ENCODE measurements at places on chromosomes 13 and 19.

DNA sequence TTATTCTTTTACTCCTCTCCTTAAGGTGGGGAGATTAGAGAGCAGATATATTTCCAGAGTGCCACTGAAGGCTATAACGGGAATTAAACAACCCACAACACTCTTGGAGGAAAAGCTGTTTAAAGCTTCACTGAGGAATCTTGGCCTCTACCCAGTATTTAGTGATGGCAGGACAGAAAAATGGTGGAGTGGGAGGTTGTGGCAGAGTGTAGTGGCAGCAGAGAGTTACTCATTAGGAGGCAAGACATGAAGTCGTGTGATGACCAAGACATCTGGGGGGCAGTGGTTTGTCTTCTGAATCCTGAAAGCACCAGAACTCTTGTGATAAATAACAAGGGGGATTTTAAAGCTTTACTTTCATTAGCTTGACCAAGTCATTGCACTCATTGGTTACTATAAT is 563.5 kb upstream of the SLITRK5 start:
- no peak for DNase-seq

DNA sequence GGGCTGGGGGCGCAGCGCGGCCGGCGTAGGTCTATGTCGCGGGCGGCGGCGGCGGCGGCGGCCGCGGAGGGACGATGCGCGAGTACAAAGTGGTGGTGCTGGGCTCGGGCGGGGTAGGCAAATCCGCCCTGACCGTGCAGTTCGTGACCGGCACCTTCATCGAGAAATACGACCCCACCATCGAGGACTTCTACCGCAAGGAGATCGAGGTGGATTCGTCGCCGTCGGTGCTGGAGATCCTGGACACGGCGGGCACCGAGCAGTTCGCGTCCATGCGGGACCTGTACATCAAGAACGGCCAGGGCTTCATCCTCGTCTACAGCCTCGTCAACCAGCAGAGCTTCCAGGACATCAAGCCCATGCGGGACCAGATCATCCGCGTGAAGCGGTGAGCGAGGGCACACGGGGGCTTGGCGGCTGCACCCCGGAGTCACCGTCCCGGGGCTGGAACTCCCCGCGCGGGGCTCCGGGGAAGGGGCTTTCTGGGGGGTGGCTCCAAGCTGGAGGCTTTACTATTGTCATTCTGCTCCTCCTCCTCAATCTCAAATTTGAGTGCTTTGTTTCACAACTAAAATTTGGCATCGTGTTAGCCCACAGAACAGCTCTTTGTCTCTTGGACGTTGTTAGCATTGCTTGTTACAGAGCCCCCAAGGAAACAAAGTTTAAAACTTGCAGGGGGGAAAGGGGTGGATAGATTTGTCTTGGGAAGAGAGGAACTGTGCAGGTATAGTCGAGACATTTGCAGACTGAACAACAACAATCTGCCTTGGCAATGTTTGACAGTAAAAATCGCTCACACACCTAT is 630 bp downstream of the RAP2A start:
- DNase-seq: peak; percentile 55

DNA sequence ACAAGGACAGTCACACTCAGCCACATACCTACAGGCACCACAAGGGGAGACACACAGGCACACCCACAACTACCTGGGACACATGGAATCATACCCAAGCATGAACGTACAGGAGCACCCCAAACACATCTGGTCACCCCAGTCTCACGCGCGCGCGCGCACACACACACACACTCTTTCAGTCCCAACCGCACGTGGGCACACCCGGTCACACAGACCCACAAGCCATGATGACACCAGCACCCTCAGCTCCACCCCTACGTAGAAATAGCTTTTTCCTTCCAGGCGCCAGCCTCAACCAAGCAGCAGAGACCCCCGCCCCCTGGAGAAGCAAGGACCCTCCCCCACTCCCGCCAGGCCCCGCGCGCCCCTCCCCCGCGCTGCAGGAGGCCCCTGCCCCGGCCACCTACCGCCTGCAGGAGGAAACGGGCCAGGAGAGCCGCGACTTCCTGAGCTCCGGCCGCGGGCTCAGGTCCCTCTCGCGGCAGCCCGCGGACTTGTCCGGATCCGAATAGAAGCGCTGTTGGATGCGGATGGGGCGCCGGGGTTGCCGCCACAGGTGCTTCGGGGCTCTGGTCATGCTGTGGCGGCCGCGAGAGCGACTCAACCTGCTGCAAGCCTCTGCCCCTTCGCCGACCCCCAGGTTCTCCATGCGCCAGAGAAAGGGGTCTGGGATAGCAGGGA is 6.4 kb upstream of the PDE4C start:
- DNase-seq: no peak

DNA sequence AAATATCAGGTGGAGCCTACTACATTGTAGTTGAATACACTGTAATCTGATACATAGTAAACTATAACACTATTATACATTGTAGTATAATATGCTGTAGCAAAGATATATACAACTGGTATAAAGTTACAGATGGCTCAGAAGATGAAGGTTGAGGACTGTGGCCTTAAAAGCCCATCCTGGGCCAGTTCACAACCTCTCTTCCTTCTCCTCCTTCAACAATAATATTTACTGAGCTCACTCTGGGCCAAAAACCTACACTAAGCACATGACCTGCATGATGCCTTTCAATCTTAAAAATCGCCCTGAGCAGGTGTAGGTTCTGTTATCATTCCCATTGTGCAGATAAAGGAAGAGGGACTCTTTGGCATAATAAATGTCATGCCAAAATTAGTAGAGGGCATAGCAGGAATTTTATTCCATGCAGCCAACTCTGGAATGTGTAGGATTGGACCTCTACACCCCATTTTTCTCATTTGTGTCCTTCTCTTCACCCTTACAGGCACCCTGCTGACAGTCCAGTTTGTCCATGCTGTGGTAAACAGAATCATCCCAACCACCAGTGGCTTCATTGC is 14.6 kb upstream of the SIN3B start:
- DNase-seq: no peak

- peak; percentile 6 for DNase-seq
These were observed 62.2 kb downstream of the RASA3 start for GRCh38 chr13:114070098-114070799.

GRCh38 chr13:40656358-40656757 is 10.1 kb downstream of the FOXO1 start:
- no peak for DNase-seq

- DNase-seq: no peak
These were observed 289.2 kb downstream of the EFNB2 start for GRCh38 chr13:106246242-106246641.

- DNase-seq: peak; percentile 94
These were observed 30.1 kb downstream of the ZAR1L start for GRCh38 chr13:32284927-32285632.

GRCh38 chr19:16257509-16258002 is 59.8 kb downstream of the AP1M1 start:
- no peak for DNase-seq

GRCh38 chr13:20197361-20197834 is 4.7 kb upstream of the GJB2 start:
- DNase-seq: peak; percentile 21

- no peak for DNase-seq
These were observed 481.9 kb downstream of the GPC6 start for GRCh38 chr13:93708308-93709075.
